ENCODE measurements at places on chromosomes 1 and 21. TPM values are rescaled to one million over a fixed set of nuclear protein-coding genes. Genes with fewer than 3 reads are reported as not detected.
A peak's percentile ranks its signal among the peaks of the same experiment; 100 is the strongest.

The CDA gene
- 2.9 TPM for total RNA-seq

The SMCP gene
- total RNA-seq = not detected

The CFHR3 gene
- total RNA-seq = not detected

The AVPR1B gene
- not detected for total RNA-seq

The RPE65 gene
- not detected for total RNA-seq

The GJA8 gene
- total RNA-seq = not detected

The SARS1 gene
- total RNA-seq = 99.8 TPM

The TNFRSF14 gene
- 16.0 TPM for total RNA-seq

The TTC22 gene
- 0.17 TPM for total RNA-seq

The HSD3B1 gene
- total RNA-seq = not detected

The SPRR2F gene
- not detected for total RNA-seq

The NMNAT2 gene
- 1.2 TPM for total RNA-seq

The PTPN7 gene
- 0.92 TPM for total RNA-seq

The RBP7 gene
- total RNA-seq = 31.9 TPM

DNA sequence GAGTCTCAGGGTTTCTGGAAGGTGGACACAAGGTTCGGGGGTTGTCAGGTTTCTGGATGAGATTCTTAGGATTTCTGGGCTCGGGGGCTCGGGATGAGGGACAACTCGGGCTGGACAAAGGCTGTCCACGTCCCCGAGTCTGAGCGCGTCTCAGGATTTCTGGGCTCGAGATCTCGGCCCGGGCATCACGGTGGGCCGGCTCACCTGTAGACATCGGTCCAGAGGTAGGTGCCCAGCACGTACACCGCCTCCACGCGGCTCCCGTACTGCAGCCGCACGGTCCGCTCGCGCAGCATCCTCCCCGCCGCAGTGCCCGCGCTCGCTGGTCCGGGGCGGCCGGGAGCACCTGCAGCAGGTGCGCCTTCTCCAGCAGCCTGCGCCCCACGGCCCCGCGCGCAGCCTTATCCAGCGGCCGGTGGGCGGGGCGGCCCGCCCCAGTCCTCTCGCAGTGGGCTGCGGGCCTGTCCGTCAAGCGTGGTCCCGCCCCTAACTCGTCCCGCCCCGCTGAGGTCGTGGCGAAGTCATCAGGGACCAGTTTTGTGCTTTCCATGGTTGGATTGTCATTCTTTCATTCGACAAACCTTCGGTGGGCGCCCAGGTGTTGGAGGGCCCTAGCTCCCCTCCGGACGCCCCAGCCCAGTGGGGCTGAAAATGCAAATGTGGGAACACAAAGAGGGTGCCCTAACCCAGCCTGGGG, at the start of gene PADI2:
Gene PADI2 (minus strand): TSS at position 376 of the 697 bp plus-strand sequence. CDS start 80 bp downstream, at position 296.
- DNase-seq = peak; percentile 79

GRCh38 chr1:173355281-173356031, 121.7 kb upstream of the PRDX6 start:
- DNase-seq = no peak

GRCh38 chr21:22345624-22346023, 1347.4 kb downstream of the NCAM2 start:
- DNase-seq = no peak

- no peak for DNase-seq
Observed at GRCh38 chr1:15849775-15850324, 2.3 kb downstream of the SPEN start.

GRCh38 chr1:187870552-187870951, 1041.8 kb downstream of the PLA2G4A start:
- DNase-seq = no peak

- DNase-seq = no peak
Observed at GRCh38 chr1:9459816-9460407, 79.4 kb upstream of the SLC25A33 start.

- DNase-seq = peak; percentile 37
Observed at GRCh38 chr1:229258031-229258756, 12.7 kb upstream of the RAB4A start.

DNA sequence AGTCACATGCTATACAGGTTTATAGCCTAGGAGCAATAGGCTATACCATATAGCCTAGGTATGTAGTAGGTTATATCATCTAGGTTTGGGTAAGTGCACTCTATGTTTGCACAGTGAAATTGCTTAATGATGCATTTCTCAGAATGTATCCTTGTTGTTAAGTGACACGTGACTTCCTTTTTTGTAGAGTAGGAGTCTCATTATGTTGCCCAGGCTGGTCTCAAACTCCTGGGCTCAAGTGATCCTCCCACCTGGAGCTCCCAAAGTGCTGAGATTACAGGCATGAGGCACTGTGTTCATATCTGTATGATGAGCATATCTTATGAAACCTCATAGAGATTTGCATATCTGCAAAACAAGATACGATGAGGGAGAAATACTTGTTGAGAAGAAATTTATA, 13.8 kb upstream of the ABCB10 start:
- no peak for DNase-seq

GRCh38 chr1:233060461-233060994, 110.1 kb downstream of the NTPCR start:
- no peak for DNase-seq

- no peak for DNase-seq
Observed at GRCh38 chr1:93591676-93592550, 89.7 kb downstream of the BCAR3 start.

DNA sequence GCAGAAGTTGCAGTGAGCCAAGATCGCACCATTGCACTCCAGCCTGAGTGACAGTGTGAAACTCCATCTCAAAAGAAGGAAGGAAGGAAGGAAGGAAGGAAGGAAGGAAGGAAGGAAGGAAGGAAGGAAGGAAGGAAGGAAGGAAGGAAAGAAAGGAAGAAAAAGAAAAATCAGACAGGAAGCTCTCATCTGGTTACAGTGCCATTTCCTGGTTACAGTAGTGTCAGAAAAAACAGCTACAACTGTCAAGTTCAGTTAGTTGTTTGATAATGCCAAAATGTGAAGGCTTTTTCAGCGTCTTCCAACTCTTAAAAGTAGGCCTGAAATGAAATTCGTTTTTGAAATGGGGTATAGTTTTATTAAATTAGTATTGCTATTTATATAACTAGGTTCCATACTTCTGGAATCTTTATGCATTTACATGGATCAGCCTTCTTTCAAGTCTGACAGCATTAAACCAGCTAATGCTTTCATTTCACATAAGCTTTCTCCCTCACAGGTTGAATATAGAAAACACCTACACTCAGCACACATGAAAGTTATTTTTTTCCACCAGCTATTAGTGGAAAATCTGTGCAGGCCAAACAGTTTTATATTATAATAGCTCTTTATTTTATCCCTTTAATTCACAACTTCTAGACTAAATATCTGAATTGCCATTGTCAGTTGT, 21.2 kb downstream of the PTPN22 start:
- DNase-seq = no peak

DNA sequence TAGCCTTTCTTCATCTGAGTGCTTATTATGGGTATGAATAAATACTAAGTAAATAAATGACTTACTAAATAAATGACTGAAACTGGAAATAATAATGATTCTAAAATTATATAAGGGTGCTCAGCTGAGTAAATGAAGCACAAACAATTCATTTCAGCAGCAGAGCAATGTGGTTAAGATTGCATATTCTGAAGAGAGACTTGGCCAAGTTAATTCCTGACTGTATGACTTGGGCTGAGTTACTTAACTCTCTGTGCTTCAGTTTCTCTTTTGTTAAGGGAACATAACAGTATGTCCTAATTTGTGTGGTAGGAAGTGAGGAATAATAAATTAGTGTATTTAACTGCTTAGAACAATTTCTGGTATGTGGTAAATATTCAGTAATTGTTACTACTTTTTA, 19.1 kb downstream of the AGL start:
- DNase-seq = no peak

DNA sequence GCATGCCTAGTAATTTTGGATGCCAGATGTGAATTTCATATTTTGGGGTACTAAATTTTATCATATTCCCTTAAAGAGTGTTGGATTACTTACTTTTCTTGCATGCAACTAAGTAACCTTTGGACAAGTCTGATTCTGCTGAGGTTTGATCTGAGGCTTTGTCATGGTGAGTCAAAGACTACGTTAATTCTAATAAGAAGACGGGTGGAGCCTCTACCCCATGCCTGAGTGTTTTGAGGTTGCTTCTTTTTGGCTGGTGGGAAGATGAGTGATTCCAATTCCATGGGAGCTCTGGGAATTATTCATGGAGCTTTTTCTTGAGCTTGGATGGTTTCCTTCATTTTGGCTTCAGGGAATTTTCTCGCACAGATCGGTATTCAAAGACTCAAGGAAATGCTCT, 11.6 kb upstream of the PCP4 start:
- DNase-seq = no peak

DNA sequence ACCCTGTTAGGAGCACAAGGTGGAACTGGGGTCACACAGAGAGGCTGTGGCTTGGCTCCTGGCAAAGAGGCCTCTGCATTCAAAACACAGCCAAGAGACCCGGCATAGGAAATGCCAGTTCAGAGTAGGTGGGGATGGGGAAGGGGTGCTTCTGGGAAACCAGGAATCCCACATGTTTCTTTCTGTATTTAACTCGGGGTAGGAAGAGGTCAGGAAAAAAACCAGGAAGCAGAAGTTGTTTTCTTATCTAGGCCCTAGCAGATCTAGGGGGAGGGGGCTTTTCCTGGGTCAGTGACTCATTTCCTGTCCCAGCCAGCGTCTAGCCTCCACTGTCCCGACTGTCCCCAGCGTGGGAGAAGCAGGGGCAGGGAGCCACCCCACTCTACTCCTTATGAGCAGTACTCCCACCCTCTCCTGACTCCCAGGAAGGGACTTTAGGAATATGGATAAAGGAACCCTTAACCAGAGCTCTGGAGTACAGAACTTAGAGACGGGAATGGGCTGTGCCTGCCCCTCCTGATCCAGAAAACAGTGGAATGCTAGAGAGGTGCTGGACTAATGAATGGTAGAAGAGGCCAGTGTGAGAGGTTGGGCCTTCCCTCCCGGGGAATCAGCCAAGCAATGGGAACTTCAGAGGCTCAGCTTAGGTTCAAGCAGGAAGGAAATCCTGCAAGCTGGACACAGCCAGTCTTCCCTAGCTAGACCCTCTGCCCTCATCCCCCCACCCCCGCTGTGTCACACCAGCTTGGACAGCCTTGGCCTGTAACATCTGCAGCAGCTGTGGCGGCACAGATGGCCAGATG, 5.7 kb downstream of the FHL3 start:
- DNase-seq = peak; percentile 72

- no peak for DNase-seq
Observed at GRCh38 chr1:172244865-172245264, 175.6 kb upstream of the C1orf105 start.

DNA sequence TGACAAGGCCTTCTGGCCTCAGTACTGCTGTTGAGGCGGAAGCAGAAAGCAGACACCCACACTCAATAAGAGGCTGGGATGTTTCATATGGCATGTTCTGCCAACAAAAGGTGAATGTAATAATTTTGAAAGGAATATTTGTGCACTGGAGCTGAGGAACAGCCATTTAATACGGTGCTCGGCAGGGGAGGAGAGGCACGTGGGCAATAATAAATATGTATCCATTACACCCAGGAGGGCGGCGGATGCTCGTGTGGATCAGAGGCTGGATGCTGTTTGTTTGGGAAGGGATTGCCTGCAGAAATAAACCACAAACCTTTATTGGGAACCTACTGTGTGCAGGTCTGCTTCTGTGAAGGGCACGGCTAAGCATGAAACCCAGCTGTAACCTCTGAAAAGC, 92.0 kb downstream of the VWA5B1 start:
- DNase-seq = no peak

GRCh38 chr21:45309069-45309986, 21.6 kb upstream of the POFUT2 start:
- peak; percentile 84 for DNase-seq

GRCh38 chr1:227766653-227767277, 31.5 kb downstream of the SNAP47 start:
- DNase-seq = no peak

DNA sequence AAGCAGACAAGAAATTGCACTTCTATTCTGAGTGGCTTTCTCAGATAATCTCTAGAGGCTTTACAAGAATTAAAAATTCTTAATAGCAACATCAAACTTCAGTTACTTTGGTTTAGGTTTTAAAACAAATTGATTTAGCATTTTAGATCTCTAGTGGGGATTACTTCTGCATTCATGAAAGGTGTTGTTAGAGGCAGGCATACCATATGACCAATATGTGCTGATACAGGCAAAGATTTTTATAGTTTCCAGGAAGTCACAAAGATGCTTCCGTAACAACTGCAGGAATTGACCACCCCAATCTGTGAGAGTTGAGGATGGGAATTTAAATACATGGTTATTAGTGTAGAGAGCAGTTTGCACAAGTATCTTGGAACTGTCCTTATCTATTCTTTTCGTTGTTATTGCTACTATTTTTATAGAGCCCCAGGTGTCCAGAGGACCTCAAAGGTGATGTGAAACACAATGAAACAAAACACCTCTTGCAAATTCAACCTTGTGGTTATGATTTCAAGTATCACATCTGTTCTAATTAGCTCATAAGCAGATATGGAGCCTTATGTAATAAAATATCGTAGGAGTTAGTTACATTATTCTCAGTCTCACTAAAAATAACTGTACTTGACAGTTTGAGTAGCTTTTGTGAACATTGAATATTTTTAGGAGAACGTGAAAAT, 512.7 kb upstream of the ADGRL4 start:
- no peak for DNase-seq

- DNase-seq = no peak
Observed at GRCh38 chr1:147267711-147268110, 25.2 kb downstream of the CHD1L start.

GRCh38 chr1:174276087-174276486, 116.8 kb downstream of the RABGAP1L start:
- no peak for DNase-seq

DNA sequence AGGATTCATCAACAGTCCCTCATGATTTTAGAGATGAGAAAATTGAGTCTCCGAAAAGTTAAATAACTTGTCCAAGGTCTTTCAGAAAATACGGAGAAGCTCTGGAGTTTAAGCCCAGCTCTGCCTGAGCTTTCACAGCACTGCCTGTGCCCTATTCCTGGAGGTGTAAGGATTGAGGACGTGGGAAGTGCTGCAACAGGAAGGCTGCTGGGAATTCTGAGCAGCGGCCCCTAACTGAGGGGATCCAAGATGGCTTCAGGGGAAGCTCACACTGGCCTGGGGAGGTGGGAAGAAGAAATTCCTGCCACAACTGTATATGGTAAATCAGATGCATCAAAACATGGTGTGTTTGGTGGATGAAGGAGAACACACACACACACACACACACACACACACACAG, 45.3 kb upstream of the BCL9 start:
- no peak for DNase-seq

DNA sequence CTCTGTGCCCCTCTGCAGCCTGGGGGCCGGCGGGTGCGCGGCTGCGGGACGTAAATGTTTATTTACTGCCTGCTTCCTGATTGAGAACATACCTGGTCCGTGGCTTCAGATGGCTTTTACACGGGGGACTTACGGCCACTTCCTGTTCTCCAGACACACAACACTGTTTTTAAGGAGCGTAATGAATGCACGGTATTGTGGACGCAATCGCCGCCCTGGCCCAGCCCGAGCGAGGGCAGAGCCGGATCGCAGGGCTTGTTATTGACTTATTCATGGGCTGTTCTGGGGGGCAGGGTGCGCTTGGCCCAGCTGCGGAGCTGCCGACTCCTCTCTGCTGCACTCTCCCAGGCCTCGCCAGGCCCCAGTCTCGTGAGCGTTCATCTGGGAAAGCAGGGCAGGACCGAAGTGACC, 52.8 kb upstream of the ACTRT2 start:
- DNase-seq = no peak

- peak; percentile 20 for DNase-seq
Observed at GRCh38 chr1:207024202-207025145, 8.1 kb downstream of the C1orf116 start.

Measured in left ventricle myocardium superior (tissue), 1 donor.